ENCODE measurements at places on chromosomes 1 and 21. TPM values are rescaled to one million over a fixed set of nuclear protein-coding genes. Genes with fewer than 3 reads are reported as not detected.

Gene ATP1A4
- total RNA-seq: not detected

DNA sequence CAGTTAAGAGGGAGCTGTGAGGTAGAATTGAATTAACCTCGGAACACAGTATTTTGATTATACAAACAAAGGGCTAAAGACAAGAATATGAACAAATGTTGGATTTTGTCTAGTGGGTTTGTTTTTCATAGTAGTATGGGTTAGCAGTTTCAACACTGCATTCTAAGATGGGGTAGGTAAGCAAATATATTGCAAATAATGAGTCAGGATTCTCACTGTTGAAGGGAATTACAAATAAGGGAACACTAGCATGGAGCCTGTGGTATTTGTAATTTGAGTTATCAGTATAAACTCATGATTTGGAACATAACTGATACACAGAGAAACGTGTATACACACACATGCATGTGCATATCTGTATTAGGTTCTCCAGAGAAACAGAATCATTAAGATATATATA is 44.5 kb downstream of the CD55 start:
- DNase-seq: no peak

GRCh38 chr1:3456964-3457909 is 2.8 kb downstream of the ARHGEF16 start:
- no peak for DNase-seq

Gene SLC16A4
- total RNA-seq: 4.1 TPM

GRCh38 chr1:66637146-66637545 is 103.2 kb downstream of the SGIP1 start:
- DNase-seq: no peak

GRCh38 chr1:90919190-90919719 is 102.6 kb downstream of the ZNF644 start:
- DNase-seq: no peak

DNA sequence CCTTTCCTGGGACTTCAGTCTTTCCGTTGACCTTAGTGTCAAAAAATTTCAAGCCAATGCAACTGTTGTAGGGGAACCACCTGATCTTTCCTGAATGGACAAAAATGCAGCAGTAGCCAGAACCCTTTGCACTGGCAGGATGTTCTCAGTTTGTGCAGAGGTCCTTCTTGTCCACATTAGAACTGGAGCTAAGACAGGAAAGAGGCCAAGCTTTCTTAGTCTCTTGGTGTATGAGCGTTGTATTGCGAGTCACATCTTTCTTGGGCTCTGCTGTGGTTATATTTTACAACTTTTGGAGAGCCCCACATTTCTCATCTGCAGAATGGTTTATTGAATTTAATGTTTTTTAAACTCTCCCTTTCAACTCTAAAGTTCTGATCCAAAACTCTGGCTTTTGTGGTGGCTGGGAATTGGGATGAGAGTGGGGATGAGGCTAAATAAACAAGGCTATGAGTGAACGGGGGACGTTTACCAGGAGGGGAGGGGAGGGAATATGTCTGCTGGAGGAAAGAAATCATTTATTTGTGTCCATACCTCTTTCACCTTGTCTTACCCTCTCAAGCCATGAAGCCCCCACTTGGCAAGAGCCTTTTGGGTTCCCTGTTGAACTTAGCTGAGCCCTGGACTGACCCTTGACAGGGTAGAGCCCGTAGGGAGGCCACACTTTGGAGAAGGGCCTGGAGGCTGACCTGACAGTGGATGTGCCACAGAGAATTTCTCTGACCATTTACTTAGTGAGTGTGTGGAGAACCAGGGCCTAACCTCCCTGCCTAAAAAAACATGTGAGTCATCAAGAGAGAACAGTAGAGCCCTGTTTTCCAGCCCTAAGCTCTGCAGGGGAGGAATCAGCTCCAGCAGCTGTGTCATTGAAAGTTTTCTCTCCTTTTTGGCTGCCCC is 586 bp downstream of the CHI3L2 start:
- peak; percentile 42 for DNase-seq

Gene PDE4B
- total RNA-seq: 91.7 TPM

Measured in frontal cortex (tissue), 4 donors.